ENCODE measurements at places on chromosomes 6 and 20.

DNA sequence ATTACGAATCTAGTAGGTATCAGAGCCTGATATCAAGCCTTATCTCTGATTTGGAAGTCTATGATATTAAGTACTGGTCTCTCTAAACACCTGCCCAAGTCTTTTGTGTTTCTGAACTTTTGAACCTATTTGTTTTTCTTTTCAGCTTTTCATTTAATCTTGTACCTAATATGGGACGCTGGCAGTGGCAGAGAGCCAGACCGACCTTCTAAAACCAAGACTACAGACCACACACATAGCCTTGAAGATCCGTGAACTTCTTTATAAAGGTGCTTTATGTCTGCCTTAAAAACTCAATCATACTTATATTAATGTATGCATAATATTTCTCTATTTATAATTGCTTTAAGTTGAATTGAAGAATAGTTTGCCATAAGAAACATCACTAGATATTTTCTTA, 12.6 kb upstream of the PTCHD4 start:
- DNase-seq, result no peak

GRCh38 chr6:45613656-45614055, 235.9 kb upstream of the SUPT3H start:
- DNase-seq, result no peak

- DNase-seq, result no peak
These were observed 390.1 kb downstream of the ZFAND3 start for GRCh38 chr6:38209371-38210260.

DNA sequence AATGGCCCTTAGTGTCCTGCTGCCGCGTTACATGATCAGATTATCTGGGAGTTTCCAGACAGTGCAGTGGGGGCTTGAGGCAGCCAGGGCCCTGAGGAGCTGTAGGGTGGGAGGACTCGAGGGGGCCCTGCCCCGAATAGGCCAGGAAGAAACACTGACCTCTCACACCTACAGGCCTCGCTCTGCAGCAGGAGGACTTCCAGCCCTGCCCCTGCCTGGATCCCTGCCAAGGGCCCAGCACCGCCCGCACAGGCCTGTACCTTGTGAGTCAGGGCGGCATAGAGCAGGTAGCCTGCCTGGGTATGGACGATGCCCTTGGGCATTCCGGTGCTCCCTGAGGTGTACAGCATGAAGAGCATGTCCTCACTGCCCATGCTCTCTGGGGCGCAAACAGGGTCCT, 30.1 kb upstream of the APMAP start:
- DNase-seq, result no peak

- DNase-seq, result no peak
These were observed 59.0 kb downstream of the RIN2 start for GRCh38 chr20:19817017-19817416.

DNA sequence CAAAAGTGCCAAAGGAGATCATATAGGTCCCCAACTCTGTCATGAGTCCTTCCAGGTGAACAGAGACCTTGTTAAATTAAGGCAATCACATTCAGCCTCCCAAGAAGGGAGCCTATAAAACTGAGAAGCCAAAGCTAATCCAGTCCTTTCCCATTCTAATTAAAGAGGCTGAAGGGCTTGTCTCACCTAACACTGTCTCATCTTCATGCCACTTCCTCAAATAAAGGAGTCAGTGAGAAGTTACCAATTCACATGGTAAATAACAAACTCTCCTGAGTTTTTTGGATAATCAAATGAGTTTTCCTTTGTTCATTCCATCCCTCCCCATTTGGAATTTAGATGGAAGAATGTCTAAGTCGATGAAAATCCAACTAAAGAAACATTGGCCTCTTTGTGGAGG, 242.8 kb downstream of the UST start:
- no peak for DNase-seq

GRCh38 chr20:51360451-51361201, 181.9 kb downstream of the NFATC2 start:
- DNase-seq, result no peak

- no peak for DNase-seq
These were observed at the start of gene SNPH for GRCh38 chr20:1266167-1266973. SNPH (plus strand) TSS chr20:1266294; CDS start chr20:1296240, 29,946 bp downstream.

- no peak for DNase-seq
These were observed 46.9 kb upstream of the ENPP5 start for GRCh38 chr6:46217671-46218131.

- no peak for DNase-seq
These were observed 41.7 kb upstream of the NAA20 start for GRCh38 chr20:19975436-19975799.

DNA sequence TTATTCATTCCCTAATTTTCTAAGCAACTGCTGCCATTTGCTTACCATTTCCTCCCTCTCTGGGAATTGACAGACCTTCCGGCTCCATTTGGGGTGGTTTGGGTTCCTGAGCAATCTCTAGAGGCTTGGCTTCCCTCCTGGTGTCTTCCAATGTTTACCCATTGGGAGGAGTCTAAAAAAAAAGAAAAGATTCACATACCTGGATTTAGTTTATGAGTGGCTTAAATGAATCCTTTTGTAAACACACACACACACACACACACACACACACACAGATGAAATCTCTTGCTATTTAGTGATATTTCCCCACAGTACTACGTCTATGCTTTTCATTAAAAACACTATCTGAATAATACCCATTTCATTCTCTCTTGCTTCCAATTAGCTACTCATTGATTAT, 48.3 kb upstream of the TRAF3IP2 start:
- no peak for DNase-seq

GRCh38 chr6:72950114-72950860, 275.0 kb downstream of the KHDC1L start:
- no peak for DNase-seq

DNA sequence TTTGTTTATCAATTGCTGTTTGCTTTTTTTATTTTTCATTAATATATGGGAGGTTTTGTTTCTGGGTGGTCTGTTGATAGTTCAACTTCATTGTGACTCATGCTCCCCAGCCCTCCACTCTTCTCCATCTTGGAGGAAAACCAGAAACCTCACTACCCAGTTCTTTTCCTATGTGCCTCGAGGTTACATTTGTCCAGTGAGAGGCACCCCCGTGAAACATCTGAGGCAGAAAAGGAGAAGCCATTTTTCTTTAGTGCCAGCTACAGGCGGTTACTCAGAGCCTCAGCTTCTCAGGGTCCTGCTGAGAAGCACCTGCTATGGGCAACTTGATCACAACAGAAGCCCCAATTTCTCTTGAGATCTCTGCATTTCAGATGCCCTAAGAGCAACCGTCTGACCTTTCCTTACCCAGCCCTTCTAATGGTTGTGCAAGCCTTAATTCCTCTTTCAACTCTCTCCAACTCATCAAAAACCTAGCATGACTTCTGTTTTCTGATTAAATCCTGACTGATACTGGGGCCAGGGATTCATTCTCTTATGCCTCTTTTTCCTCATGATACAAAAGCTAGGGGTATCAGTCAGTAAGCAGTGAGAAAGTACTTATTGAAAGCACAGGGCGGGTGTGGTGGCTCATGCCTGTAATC, 144.6 kb downstream of the ELOVL4 start:
- peak; percentile 28 for DNase-seq

DNA sequence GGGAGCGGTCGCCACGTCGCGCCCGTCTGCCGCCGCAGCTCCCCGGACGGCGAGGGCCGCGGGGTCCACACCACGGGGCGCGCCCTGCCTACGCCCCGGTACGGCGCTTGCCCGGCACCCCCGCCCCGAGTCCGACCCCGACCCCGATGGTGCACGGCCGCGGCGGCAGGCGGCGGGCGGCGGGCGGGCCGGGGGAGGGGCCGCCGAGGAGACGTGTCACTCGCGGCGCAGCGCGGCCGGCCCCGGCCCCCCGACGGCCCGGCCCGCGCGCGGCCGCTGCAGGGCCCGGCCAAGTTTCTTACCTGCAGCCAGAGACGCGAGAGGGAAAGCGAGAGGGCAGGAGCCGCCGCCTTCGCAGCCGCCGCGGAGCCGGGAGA, 328 bp downstream of the RRBP1 start:
- no peak for DNase-seq

DNA sequence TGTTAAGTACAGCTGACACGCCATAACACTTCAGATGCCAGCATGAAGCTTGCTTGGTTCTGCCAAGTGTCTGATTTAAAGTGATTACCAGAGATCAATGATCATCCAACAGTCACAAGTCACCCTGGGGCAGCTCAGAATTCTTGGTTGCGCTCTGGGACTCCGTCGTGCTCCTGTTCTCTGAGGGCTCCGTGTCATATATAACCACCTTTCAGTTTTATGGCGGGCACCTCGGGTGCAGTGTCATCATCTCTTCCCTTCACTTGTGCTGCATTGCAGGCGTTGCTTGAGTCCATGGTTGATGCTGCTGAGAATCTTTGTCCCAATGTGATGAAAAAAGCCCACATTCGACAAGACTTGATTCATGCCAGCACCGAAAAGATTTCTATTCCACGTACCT, 101.4 kb upstream of the SCGN start:
- no peak for DNase-seq

- DNase-seq, result no peak
These were observed 110.0 kb downstream of the PPP1R14C start for GRCh38 chr6:150252714-150253444.

GRCh38 chr20:60559462-60559861, 601.2 kb downstream of the CDH26 start:
- DNase-seq, result no peak

- peak; percentile 16 for DNase-seq
These were observed 560 bp downstream of the YTHDF1 start for GRCh38 chr20:63215101-63216040.

- DNase-seq, result no peak
These were observed 19.3 kb downstream of the RBM38 start for GRCh38 chr20:57410398-57410920.

GRCh38 chr6:27630727-27631608, 158.1 kb upstream of the ZNF184 start:
- DNase-seq, result no peak

GRCh38 chr6:29577544-29577943, 7.4 kb upstream of the OR2H2 start:
- no peak for DNase-seq

DNA sequence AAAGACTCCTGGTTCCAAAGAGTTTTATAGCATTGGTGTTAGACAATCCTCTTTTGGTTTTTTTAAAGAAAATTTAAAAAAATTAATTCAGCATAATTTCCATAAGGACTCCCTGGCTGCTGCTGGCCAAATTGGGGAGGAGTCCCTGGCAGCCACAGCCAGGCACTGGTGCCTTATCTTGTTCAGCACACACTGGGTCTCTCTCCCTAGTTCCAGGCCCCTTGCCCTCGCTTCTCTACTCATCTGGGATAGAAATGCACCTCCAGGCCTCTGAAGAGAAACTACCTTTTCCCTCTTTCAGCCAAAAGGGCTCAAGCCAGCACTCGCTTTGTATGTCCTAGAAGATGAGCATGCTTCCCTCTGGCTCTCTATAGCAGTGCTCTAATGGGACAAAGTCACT, 13.4 kb upstream of the MAPK13 start:
- no peak for DNase-seq

DNA sequence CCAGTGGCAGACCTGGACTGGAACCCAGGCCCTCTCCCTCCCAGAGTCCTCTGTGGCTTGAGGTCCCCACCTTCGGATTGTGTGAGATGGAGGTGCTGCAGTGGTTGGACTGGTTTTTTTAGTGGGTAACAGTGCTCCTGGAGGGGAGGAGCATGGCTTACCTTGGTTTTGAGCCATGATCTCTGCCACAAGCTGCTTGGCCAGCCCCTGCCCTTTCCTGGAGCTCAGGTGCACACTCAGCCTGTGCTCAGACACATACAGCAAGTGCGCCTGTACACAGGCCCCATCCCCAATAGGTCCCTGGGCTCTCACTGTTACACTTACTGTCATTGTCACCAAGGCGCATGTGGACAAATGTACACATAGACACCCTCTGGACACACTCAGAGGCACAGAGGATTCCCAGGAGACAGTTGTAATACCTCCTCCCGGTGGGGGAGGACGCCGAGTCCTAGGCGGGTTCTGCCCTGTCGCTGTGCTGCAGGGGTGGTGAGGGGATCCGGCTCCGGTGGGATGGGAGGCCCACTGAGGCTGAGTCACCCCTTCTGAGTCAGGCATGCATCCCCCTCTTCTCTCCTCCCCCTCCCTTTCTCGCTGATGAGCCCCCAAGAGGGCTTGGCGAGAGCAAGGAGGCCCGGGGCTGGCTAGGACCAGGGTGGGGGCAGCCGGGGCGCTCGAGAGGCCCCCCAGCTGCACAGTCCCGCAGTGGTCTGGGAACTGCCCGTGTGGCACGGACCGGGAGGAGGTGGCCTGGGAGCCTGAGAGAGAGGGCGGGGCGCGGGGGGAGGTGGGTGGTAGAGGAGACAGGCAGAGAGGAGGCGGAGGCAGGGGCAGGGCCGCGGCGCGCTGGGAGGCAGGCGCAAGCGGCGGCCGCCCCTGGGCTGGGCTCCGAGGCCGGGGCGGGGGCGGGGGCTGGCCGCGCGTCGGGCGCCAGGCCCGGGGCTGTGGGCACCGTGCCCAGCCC, 522 bp upstream of the EPB41L1 start:
- DNase-seq, result no peak
